Activated CD4-positive, alpha-beta T cell treated with anti-CD3 and anti-CD28 coated beads, Interleukin-2, amount 50 U/mL, for 4 hours (primary cell): ENCODE measurements at places on chromosomes 16 and 17.

DNA sequence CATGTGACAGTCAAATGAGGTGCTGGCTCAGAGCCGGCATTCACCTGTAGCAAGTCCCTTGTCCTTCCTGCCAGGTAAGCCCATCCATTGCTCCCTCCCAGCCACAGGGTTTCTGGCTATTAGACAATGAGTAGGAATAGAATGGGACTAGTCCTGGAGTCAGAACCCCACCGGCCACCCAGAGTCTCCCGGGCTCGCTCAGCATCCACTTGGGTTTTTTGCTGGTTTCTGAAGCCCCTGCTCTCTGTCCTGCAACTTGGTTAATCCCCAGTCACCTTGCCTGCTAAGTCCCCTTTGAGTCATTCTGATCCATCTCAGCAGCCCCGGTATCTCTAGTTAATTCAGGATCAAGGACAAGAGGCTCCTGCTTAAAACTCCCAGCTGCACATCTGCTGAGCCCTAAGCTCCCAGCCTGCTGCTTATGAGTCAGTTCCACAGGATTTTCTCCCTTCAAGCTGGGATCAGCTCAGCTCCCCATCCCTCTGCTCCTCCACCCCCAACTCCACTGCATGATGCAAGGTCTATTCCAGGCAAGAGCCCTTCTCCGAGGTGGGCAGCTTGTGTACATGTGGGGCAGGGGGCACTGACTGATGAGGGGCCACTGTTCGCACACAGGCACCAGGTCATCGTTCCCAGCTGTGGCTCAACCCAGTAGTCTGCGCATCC is 19.9 kb upstream of the MRPS23 start:
- DNase-seq, result no peak

DNA sequence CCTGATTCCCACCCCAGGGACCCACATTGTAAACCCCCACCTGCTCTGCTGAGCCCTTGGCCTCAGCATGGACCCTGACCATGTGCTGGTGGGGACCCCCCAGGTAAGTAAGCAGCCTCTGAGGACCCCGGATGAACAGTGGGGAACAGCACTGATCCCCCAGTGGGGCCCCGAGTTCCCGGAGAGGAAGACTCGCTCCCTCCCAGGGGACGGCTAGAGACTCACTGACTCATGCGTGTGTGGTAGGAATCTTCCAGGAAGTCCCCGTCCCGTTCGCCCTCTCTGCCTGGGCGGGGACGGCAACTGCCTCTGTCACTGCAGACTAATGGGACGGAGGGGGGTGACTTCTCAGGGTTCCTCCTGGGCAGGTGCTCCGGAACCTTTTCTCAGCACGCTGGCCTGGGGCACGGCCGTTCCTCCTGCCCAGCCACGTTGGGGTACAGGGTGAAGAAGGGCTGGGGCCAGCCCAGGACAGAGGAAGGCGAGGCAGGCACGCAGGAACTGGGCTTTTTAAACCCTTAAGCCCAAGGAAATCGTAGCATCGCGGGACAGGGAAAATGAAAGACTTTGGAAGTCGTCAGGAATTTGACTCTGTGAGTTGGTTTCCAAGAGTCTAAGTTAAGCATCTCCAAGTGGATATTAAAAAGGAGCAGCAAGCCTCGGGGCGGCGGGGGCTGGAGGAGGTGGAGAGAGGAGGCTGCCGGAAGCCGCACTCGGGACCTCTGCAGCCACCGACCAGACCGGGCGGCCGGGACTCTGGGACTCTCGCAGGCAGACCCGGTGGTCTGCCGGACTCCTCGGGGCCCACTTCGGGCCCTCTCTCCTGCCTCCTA is 178.7 kb downstream of the SEC14L1 start:
- DNase-seq, result peak; percentile 78

DNA sequence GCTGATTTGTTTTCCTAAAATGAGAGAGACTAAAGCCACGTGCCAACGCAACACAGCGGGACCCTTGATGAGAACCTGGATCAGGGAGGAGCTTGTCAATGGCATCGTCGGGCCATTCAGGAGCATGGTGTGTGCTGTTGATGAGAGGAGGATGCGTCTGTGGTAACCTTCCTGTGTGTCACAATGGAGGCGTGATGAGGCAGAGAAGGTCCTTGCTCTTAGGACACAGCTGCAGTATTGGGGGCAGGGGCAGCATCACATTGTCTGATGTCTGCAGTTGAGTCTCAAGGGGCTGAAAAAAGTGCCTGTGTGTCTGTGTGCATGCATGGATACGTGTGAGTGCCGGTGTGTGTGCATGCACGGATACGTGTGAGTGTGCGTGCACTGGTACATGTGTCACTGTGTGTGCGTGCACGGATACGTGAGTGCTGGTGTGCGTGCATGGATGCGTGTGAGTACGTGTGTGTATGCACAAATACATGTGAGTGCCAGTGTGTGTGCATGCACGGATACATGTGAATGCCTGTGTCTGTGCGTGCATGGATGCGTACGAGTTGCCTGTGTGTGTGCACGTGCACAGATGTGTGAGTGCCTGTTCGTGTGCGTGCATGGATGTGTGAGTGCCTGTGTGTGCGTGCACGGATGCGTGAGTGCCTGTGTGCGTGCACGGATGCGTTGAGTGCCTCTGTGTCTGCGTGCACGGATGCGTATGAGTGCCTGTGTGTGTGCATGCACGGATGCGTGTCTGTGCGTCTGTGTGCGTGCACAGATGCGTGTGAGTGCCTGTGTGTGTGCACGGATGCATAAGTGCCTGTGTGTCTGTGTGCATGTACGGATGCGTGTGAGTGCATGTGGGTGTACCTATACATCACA is 39.3 kb downstream of the BAIAP2 start:
- DNase-seq, result no peak

DNA sequence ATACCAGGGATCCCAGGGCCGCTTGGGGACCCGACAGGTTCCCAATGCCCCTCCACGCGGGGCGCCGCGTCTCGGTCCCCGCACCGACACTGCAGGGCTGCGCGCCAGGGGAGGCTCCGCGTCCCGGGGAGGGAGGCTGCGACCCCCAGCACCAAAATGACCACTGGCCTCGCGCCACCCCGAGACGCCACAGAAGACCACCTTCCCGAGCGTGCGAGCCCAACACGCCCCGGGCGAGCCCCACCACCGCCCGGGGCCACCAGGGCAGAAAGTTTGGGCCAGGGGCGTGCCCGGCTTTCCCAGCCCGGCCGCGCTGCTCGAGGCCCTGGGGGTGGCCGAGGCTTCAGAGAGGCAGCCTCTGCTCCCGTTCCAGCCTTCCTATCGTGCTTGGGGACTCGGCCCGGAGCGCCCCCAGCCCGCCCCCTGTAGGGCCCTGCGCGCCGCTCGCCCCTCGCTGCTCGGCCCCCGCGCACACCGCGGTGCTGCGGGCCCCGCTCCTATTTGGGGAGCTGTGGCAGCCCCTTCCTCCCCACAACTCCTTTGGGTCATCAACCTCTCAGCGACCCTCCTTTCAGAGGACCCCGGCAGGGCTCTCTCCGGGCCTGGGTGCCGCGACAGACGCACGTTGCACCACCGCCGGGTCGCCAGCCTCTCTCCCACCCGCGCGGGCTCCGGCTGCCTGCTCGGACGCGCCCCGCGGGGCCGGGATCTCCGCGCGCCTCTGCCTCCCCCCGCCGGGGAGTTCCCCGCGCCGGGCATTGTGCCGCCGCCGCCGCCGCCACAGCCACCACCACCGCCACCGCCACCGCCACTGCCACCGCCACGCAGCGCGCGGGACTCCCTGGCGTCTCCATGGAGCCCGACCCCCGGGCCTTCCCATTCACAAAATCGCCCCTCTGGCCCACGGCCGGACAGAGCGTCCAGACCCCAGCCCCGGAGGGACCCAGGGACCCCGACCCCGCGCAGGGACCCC is 892 bp downstream of the RBFOX3 start:
- no peak for DNase-seq

- DNase-seq, result no peak
Measured at GRCh38 chr16:28475221-28475620, 3.1 kb upstream of the NPIPB7 start.

- DNase-seq, result peak; percentile 19
Measured at GRCh38 chr17:13031718-13032350, 14.0 kb upstream of the ELAC2 start.

GRCh38 chr17:34361478-34362061 is 1.5 kb downstream of the CCL1 start:
- peak; percentile 27 for DNase-seq

DNA sequence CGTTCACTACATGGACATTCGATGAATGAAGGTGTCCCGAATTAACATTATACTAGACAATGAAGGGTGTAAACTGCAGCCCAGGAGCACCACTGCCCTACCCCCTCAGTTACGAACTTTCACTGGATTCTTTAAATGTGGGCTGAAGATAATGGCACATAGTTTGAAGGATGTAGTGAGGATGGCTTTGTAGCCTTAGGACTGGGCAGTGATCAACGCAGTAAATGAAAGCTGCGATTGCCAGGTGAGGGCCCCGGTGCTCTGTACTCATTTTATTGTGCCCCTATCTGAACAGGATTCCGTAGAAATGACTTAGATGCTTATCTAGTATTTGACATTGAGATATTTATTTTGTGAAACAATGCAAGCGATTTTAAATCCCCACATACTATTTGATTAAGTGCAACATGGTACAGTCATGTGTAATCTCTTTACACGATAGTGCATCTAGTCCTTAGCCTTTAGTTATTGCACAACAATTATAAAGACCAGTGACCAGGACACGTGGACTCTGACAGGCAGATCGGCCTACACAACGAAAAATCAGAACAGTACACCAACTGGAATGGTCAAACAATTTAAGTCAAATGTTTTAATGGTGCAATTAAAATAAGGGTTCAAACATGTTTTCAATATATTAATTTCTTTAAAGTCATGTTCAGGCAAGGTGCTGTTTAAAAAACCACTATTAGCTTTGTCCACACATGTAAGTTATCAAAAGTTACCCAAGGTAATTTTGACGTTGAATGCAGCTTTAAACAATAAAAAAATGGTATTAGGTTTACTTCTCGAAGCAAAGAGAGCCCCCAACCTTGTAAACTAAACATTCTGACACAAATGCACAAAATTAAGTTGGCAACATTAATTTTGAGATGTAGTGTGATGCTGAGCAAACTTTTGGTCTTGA is 17.4 kb upstream of the ERN1 start:
- no peak for DNase-seq

DNA sequence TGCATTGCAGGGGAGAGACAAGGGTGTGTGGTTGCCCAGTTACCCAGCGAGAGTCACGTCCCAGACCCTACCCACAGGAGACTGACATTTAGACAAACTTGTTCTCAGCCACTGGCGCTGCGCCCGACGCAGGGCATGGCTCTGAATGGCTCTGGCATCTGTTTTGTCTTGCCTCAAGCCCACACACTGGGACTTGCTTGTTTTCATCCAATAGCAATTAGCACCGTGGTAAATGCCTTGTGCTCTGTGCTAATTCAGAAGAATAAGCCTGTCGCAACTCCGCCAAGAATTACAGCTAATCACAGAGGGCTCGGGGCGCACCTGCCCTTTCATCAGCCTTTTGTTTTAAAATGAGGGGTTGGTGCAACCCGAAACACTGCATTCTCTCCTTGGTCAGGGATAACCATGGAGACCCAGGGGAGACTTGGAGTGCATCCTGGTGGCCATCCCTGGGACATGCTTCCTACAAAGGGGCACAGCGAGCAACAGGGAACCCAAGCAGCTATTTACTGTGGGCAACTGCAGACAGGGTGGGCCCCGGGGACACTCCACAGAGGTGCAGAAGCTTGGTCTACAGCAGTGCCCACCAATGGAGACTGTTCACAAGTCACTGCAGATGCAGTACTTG is 220.6 kb upstream of the ZFHX3 start:
- DNase-seq, result no peak

GRCh38 chr17:15885770-15886169 is 59.2 kb upstream of the ADORA2B start:
- no peak for DNase-seq

- no peak for DNase-seq
Measured at GRCh38 chr17:76492989-76493501, 8.2 kb downstream of the RHBDF2 start.

- no peak for DNase-seq
Measured at GRCh38 chr16:74257061-74257460, 39.6 kb upstream of the PSMD7 start.

DNA sequence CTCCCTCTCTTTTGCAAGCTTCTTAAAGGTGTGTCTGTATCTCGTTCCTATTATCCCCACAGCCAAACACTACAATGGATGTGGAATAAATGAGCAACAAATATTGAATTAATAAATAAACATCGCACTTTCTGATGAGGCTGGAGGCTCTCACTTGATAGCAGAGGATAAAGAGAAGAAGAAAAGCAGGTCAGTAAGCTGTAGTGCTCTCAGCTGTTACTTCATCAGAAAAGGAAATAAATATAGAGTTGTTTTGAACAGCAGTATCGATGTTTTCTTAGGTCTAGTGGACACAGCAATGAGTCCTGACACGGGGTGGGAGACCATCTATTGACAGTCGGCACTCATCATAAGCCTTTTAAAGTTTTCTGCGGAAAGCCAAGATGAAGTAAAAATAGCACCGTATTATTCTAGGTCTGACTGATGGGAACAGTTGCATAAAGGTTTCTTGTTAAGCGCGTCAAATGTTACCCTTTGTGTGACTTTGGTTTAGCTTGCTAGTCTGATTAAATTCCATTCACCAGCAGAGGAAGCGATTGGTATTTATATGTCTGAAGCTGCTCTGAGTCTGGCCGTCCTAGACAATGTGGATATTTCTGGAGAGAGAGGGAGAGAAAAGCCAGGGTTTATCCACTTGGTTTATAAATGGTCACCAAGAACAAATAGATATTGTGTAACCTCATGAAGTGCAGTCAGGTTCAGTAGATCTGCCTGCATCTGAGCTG is 646.1 kb downstream of the CDH11 start:
- no peak for DNase-seq

- DNase-seq, result no peak
Measured at GRCh38 chr17:61400066-61400716, 548 bp downstream of the TBX2 start.

GRCh38 chr16:14186007-14186794 is 115.1 kb downstream of the MRTFB start:
- no peak for DNase-seq

DNA sequence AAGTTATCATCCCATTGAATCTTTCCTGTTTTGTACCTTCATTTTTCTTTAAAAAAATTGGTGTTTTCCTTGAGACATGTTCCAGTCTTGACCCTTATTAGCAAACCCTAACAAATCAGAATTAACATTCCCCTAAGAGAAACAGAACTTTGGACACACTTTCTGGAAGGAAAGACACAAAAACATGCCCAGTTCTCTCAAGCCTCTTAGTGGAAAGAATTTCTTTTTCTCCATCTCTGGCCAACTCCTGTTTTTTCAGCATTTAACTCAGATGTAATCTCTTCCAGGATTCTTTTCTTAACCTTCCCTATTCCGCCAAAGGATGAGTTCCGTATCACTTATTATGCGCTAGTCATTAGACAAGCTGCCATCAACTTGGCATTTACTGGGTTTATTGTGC is 23.9 kb upstream of the CDH8 start:
- DNase-seq, result no peak

GRCh38 chr17:50469208-50469605 is 527 bp upstream of the CHAD start:
- no peak for DNase-seq

- no peak for DNase-seq
Measured at GRCh38 chr16:72203401-72203800, 31.4 kb upstream of the PMFBP1 start.
